ENCODE measurements at places on chromosomes 7 and 10.

- DNase-seq, result peak; percentile 64
Measured at GRCh38 chr10:119516381-119517234, 25.9 kb downstream of the RGS10 start.

GRCh38 chr7:73954861-73955260, 73.1 kb upstream of the ELN start:
- DNase-seq, result no peak

DNA sequence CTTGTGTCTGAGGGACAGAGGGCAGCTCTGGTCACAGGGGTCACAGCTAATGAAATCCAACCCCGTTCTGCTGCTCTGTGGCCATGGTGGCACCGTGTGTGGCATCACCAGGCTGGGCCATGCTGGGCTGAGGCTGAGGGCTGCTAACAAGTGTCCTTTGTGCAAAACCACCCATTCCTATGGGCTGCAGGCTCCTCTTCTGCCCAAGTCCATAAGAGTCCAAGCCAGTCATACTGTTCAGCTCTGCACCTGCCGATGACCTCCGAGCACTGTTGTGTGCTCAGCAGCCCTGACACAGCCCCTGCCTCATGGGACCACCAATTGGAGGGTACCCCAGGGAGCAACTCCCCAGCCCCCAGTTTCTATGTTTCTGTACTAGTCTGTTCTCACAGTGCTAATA, 133.1 kb downstream of the WDR11 start:
- no peak for DNase-seq

GRCh38 chr7:71613313-71613712, 481.4 kb downstream of the GALNT17 start:
- DNase-seq, result no peak

GRCh38 chr7:28408105-28408959, 4.0 kb upstream of the CREB5 start:
- no peak for DNase-seq

DNA sequence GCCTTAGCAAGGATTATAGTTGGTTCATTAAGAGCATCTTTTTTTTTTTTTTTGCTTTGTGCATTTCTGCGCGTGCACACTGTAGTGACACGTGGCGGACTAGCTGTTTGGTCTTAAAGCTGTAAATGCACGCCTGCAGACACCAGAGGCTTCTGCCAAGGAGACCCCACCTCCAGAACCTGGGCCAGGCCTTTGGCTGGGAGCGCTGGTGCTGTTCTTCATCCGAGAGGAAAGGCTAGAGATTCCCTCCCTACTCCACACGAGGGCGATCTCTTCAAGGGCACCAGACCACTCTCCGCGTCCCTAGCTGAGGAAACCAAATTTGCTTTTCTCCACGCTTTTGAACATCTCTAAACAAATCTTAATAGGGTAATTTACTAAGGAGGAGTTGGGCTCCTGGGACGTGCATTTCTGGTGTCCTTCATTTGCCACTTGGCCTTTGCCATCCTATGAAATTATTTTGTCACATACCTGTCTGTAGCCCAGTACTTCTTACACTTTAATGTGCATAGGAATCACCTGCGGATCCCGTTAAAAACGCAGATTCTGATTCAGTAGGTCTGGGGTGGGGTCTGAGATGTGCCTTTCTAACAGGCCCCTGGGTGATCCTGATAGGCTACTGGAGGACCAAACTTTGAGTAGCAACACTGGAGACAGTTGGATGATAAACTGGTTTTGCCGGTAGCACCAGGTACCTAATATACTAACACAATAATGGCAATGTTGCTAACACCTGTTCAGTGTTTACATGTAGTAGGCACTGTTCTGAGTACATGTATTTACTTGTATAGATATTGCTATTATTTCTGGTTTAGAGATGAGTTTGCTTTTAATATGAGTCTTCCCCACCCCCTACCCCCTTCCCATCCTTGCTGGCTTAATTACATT, 1.3 kb upstream of the SLC26A5 start:
- peak; percentile 24 for DNase-seq

DNA sequence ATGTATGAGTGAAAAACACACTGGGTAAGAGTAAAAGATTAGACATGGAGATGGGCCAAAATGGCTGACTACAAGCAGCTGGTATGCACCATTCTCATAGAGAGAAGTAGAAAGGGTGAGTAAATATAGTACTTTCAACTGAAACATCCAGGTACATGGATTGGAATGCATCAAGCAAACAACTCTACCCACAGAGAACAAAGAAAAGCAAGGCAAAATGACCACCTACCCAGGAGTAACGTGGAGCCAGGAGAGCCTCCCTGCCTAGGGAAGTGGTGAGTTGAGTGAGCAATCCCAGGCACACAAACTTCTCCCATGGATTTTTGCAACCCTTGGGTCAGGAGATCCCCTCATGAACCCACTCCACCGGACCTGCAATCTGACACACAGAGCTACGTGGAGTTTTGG, 212.8 kb downstream of the PTN start:
- no peak for DNase-seq

GRCh38 chr10:57815949-57816348, 451.7 kb downstream of the IPMK start:
- no peak for DNase-seq

DNA sequence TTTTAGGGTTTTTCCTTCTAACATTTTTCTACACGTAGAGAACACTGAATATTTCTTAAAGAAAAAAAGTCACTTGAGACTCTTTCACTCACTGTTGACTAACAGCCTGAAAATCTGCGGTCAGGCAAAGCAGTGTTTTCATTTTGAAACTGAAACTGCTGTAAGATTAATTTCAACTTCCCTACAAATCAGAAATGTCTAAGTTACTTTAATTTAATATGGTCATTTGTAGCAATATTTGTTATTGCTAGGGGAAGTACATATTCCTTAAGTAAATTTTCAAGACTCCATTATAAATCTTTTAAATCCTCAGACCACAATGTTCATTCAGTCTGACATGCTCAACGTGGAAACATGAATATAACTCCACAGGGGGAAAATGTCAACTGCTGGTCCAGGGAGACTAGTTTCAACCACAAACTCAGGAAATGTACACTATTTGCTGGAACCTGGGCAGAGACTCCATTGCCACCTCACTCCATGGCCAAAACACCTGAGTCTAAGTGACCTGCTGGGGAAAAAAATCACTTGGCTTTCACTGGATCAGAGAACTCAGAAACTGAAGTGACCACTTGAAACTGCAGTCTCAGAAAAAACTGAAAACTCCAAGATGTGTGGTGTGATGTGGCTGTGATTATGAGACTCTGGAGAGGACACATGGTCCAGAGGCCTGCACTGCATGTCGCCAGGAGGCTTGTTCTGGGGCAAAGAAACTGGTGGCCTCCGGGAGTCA, 161.2 kb downstream of the TAX1BP1 start:
- DNase-seq, result peak; percentile 46

GRCh38 chr10:31650010-31650409, 278.6 kb downstream of the ARHGAP12 start:
- no peak for DNase-seq

GRCh38 chr7:112138325-112138852, 67.8 kb downstream of the DOCK4 start:
- DNase-seq, result no peak

DNA sequence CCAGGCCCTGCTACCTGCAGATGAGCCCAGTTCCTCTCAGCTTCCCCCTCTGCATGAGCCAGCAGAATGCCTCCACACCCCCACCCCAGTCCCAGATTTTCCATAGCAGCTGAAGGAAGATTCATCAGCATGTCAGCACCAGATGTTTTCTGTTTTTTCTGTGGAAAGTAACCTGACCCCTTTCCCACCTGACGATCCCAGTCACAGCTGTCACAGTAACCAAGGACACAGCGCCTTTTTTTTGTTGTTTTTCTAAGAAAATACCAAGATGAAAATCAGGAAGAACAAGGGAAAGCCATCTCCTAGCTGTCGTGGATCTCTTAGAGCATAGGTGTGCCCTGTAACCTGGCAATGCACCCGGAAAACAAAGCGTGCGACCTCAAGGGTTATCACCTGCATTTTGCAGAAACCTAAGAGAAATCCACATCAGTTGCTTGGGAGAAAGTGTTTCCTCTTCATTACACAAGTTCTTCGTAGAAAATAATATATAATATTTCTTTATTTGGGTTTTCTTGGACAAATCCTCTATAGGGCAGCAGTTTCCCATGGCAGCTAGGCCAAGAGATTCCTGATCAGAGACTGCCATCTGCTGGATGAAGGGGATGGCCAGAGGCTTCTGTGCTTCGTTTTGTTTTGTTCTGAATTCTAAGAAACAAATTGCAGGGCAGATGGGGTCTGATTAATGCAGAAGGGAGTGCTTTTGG, 401.9 kb downstream of the TNS3 start:
- no peak for DNase-seq

DNA sequence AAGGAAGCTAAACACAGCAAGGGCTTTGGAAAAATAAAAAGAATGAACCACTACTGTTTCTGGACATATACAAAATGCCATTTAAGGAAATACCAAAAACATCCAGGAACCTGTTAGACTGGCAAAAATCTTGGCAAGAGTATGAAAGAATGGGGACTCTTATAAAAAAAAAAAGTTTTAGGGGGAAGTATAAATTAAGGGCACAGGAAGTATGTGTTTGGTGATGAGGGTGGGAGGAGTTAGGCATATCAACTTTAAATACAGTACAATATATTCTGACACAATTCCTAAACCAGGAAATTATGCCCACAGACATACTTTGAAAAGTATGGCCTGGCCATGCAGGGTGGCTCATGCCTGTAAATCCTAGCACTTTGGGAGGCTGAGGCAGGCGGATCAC, 74.2 kb downstream of the WAPL start:
- DNase-seq, result no peak

GRCh38 chr7:26083113-26083512, 68.9 kb upstream of the NFE2L3 start:
- no peak for DNase-seq

- DNase-seq, result no peak
Measured at GRCh38 chr7:132354527-132354926, 221.7 kb downstream of the PLXNA4 start.

- DNase-seq, result peak; percentile 82
Measured at GRCh38 chr10:32367793-32368453, 21.0 kb upstream of the EPC1 start.

DNA sequence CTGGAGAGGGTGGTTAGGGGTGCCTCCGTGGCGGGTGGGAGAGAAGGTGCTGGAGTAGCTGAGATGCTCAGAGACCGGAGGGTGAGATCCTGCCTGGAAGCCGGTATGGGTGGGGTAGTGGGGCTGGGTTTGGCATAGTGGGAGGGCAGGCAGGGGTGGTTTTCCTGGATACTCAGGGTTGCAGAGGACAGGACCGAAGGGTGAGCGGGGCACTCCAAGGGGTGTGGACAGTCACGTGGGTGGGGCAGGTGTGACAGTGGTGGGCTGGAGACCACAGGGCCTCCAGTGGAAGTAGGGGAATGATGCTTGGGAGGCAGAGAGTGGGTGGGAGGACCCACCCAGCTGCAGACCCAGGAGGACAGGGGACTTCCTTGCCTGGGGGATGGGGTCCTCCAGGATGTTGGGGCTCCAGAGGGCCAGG, 1.9 kb downstream of the SCART1 start:
- DNase-seq, result no peak

DNA sequence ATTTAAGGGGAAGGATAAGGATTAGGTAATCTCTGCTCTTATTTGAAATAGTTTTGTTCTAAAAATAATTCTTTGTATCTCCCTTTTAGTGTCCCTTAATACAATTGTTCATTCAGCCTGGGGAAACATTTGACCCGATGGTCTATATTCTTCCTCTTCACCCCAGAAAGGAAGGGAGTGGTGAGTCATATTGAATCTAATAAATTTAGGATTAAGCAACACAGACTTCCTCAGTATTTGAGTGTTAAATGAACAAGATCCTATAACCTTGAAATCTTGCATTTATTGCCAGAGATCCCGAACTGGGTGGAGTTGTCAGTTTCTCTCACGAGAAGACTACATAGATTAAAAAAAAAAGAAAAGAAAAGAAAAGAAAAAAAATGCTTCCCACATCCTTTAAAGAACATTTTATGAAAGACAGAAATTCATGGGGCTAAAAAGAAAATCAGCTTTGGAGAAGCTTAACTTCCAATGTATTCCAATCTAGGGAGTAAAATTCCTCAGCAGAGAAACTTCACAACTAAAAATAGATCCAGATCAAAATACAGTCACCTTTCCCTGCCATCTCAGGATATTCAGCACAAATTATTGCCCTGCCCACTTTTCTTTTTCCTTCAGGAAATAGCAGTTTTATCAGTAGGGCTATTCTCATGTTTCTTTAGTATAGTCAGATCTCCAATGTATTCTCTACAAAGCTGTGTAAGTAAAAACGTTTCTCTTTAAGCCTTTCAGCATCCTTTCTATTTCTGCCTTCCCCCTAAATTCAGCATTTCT, 82.2 kb downstream of the SEMA3D start:
- no peak for DNase-seq

DNA sequence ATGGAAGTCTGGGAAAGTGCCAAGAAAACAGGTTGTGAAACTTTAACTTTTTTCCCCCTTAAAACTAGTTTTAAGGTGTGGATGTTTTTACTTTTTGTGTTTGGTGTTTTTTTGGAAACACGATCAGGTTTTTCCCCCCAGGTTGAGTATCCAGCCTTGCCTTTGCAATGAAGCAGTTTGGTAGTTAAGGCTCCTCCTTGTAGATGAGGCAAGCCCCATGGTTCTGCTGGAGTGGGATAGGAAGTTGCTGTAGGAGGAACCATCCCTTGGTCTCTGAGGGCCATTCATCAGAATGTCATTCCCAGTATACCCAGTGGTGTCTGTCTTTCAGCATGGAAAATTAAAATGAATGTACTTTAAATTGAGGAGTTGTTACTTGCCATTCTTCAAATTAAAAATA, 2.7 kb downstream of the CUL1 start:
- DNase-seq, result no peak

- no peak for DNase-seq
Measured at GRCh38 chr7:28685242-28685643, 272.9 kb downstream of the TRIL start.

DNA sequence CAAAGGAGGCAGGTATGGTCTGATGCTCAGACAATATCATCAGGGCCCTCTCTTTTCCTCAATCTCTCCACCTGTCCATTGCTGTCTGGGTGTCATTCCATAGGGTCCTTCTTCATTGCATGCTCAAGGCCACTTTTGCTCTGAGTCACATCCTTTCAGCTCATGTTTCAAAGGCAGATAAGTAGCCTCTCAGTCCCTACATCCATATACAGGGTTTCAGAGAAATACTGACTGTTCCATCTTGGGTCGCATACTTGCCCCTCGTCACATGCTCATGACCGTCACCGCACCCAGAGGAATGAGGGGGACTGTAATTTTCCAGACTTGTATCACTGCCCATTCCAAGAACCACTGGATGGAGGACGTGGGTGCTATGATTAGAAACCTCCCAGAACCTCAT, 93.4 kb downstream of the FAM107B start:
- no peak for DNase-seq

GRCh38 chr10:95445837-95446486, 115.2 kb downstream of the SORBS1 start:
- peak; percentile 38 for DNase-seq

DNA sequence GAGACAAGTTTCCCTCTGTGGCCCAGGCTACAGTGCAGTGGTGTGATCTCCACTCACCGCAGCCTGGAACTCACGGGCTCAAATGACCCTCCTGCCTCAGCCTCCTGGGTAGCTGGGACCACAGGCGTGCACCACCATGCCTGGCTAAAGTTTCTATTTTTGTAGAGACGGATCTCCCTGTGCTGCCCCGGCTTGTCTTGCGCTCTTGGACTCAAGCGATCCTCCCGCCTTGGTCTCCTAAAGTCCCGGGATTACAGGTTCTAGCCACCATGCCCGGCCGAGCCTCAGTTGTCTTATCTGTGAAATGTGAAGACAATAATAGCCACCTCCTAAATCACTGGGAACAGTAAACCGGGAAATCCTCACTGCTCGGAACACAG, 88.1 kb downstream of the FOXL3 start:
- no peak for DNase-seq
